Nephron progenitor cell (in vitro differentiated cells): ENCODE measurements at places on chromosomes 5 and 9.

GRCh38 chr9:33165263-33166151 lies 1.6 kb downstream of the B4GALT1 start:
- H3K36me3 ChIP-seq, result no peaks in the 10 kb centered on the region
- H3K4me3 ChIP-seq, result peak overlapping the region; percentile 86
- H3K27me3 ChIP-seq, result peaks cover 7% of the 10 kb centered on the region
- no peak for DNase-seq
- peak overlapping the region; percentile 74 for H3K27ac ChIP-seq

DNA sequence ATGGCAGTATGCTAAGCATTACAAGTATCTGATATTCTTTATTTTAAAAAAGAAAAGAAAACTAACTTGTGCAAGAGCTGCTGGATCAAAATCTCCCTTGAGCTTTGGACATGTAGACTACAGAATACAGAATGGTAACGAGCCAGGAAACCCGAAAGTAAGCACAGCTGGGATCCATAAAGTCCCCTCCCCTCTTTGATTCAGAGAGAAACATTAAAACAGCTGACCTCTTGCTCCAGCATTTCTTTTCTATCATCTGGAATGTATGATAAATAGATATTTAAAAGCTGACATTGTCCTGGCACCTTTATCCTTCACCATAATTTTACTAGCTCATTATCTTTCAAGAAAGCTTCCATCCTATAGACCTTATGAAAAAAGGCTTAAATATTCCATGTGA lies 28.2 kb upstream of the LPAR1 start:
- H3K36me3 ChIP-seq, result no peaks in the 10 kb centered on the region
- no peak for DNase-seq
- H3K27ac ChIP-seq, result no peak overlapping the region

- H3K4me1 ChIP-seq, result peaks cover 52% of the 10 kb centered on the region
- DNase-seq, result no peak
- H3K4me3 ChIP-seq, result no peak overlapping the region
Observed at GRCh38 chr5:74412066-74412465, 228.5 kb downstream of the ENC1 start.

DNA sequence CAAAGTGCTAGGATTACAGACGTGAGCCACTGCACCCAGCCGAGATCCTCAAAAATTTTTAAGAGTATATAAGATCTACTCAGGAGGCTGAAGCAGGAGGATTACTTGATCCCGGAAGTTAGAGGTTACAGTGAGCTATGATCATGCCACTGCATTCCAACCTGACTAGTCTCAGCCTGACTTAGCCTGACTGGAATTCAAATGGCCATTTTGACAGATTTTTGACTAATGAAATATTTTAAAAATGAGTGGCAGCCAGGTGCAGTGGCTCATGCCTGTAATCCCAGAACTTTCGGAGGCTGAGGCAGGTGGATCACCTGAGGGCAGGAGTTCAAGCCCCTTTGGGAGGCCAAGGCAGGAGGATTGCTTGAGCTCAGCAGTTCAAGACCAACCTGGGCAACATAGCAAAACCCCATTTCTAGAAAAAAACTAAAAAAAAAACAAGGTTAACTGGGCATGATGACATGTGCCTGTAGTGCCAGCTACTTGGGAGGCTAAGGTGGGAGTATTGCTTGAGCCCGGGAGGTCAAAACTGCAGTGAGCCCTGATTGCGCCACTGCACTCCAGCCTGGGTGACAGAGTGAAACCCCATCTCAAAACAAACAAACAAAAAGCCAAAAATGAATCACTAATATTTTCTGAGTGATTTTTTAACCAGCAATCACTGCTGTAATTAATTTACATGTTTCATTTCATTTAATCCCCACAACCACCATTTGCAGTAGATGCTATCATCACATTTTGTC lies 16.6 kb downstream of the ATOX1 start:
- H3K27ac ChIP-seq, result no peak overlapping the region
- H3K36me3 ChIP-seq, result peaks cover 11% of the 10 kb centered on the region
- no peak for DNase-seq
- peaks cover 35% of the 10 kb centered on the region for H3K4me1 ChIP-seq
- no peak overlapping the region for H3K4me3 ChIP-seq

GRCh38 chr5:153367466-153367865 lies 123.0 kb upstream of the GRIA1 start:
- peaks cover 7% of the 10 kb centered on the region for H3K4me1 ChIP-seq
- no peaks in the 10 kb centered on the region for H3K36me3 ChIP-seq
- H3K4me3 ChIP-seq, result no peak overlapping the region
- peaks cover 7% of the 10 kb centered on the region for H3K27me3 ChIP-seq
- no peak overlapping the region for H3K27ac ChIP-seq
- no peak for DNase-seq

- H3K4me3 ChIP-seq, result no peak overlapping the region
- no peak overlapping the region for H3K27ac ChIP-seq
- no peak for DNase-seq
Observed at GRCh38 chr9:93161786-93162562, 22.0 kb upstream of the WNK2 start.

- no peak for DNase-seq
- no peaks in the 10 kb centered on the region for H3K36me3 ChIP-seq
- H3K27ac ChIP-seq, result no peak overlapping the region
- H3K4me1 ChIP-seq, result peaks cover 19% of the 10 kb centered on the region
Observed at GRCh38 chr9:17611917-17612316, 33.1 kb downstream of the SH3GL2 start.

- peaks cover 6% of the 10 kb centered on the region for H3K27me3 ChIP-seq
- peaks cover 13% of the 10 kb centered on the region for H3K36me3 ChIP-seq
- DNase-seq, result no peak
- H3K4me1 ChIP-seq, result peaks cover 17% of the 10 kb centered on the region
- no peak overlapping the region for H3K4me3 ChIP-seq
- no peak overlapping the region for H3K27ac ChIP-seq
Observed at GRCh38 chr5:669842-670395, 23.2 kb downstream of the TPPP start.

DNA sequence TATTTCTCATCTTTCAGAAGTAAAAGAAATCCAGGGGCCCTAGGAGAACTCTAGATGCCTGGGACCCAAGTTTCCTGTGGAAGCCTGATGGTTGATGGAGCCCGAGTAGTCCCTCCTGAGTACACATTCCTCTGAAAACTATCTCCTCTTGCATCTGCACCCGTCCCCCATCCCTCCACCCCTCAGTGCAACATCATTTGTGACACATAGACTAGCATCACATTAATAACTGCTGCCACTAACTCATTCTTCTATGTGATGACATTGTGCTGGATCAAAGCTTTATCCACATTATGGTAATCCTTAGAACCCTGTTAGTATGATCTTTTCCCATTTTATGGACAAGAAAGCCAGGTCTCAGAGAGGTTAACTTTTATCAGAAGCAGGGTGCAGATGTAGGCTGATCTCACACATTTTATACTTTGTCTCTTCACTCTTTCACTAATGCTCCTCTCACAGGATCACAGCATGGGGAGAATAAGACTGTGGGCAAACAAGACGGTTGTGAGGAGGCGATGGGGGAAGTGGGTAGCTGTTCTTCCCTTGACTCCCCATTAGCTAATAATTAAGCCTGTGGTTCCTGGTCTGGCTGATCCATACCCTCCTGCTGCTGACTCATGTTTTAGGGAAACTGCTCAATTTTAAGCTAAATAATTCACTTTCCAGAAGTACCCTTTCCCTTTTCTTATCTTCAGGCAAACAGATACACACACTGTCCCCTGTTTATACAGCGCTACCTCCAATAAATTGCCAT lies 3.9 kb upstream of the HK3 start:
- H3K27me3 ChIP-seq, result no peaks in the 10 kb centered on the region
- peaks cover 37% of the 10 kb centered on the region for H3K36me3 ChIP-seq
- H3K4me1 ChIP-seq, result no peaks in the 10 kb centered on the region

DNA sequence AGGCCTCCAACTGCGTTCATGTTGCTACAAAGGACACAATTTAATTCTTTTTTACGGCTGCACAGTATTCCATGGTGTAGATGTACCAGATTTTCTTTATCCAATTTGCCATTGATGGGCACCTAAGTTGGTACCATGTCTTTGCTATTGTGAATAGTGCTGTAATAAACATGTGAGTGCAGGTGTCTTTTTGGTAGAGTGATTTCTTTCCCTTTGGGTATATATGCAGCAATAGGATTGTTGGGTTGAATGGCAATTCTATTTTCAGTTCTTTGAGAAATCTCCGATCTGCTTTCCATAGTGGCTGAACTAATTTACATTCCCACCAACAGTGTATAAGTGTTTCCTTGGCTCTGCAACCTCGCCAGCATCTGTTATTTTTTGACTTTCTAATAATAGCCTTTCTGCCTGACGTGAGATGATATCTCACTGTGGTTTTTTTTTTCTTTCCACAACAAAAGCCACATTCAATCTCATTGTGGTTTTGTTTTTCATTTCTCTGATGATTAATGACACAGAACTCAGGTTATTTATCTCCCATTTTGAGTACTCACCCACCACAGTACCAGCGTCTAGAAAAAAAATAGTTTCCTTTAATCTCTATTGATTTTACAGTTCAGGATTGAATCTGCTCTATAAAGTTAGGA lies 21.9 kb downstream of the ARRDC3 start:
- H3K27me3 ChIP-seq, result peaks cover 3% of the 10 kb centered on the region
- H3K4me3 ChIP-seq, result no peak overlapping the region
- H3K36me3 ChIP-seq, result no peaks in the 10 kb centered on the region
- H3K27ac ChIP-seq, result no peak overlapping the region
- H3K4me1 ChIP-seq, result peaks cover 21% of the 10 kb centered on the region
- no peak for DNase-seq
